HS-5 (cell line): ENCODE measurements at places on chromosomes 11 and 22.

GRCh38 chr11:289398-289711 lies 429 bp downstream of the PGGHG start:
- DNase-seq = no peak

DNA sequence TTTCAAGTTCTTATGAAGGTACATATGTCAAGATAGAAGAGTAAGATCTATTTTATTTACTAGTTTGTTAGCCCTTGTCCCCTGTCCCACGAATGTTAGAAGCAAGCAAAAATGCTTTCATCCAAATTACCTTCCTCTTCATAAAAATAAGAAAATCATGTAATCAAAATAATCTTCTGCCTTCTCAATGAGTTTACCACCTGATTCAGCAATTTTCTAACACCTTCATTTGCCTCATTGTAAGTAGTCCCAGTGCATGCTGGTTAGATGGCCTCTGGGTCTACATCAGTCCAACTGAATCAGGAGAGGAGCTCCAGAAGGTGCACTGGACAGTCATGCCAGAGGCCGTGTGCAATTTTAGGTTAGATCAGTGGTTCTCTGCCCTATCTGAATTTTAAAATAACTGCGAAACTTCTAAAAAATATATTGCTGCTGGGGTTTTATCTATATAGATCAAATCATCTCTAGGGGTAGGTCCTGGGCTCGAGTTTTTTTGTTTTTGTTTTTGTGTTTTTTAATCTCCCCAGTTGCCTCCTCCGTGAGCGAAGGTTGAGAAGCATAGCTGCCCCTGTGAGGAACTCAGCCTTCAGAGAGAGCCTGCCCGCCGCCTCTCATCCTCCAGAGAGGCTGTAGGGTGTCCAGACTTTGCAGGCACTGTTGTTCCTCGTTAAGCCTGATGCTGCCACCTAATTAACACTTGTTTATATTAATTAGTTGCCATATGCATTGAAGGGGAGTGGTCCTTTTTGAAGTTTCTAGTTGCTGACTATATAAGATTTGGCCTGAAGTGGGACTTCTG lies 32.2 kb downstream of the C22orf31 start:
- DNase-seq = no peak

DNA sequence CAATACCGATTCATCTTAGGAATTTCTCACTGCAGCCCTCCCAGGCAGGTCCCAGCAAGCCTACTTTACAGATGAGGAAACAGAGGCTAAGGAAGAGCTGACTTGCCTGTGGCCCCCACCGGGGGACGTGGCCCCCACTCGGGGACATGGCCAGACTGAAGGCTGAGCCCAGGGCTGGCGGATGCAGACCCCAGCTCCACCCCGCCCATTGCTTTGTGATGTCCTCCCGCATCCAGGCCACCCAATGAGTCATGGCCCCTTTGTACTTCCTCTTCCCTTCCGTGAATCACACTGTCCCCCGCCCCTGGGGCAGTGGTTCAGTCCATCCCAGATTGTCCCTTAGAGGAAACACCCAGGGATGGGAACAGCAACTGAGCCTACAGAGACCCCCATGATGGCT lies 116.0 kb upstream of the ANO1 start:
- DNase-seq = no peak

DNA sequence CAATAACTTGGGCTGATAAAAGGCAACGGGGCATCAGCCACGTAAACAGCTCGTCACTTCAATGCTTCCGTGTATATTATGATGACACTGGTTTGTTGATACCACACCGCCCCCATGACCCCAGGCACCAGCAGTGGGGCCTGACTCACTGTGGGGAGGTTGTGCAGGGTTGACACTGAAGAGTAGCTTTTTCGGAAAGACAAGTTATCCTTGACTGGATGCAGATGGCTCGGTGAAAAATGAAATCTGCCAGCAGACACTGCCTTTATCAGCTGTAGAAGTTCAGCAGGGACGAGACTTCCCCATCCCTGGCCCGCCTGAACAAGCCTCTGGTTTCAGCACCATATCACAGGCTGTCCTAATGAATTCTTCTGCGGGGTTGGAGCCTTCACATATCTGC lies 55.6 kb downstream of the WT1 start:
- DNase-seq = no peak

- DNase-seq = no peak
These were observed 1326.5 kb downstream of the LRRC4C start for GRCh38 chr11:40132912-40133311.

GRCh38 chr11:45045683-45046471 lies 95.2 kb upstream of the TP53I11 start:
- DNase-seq = peak; percentile 39

- DNase-seq = no peak
These were observed 10.1 kb upstream of the OR4A15 start for GRCh38 chr11:55357560-55358184.

GRCh38 chr11:94932503-94932902 lies 40.9 kb downstream of the CWC15 start:
- no peak for DNase-seq

GRCh38 chr11:26442131-26442530 lies 110.2 kb downstream of the ANO3 start:
- DNase-seq = peak; percentile 73

- DNase-seq = no peak
These were observed 14.6 kb upstream of the MIAT start for GRCh38 chr22:26642465-26643417.

GRCh38 chr22:45321827-45322226 lies 12.1 kb downstream of the FAM118A start:
- no peak for DNase-seq

DNA sequence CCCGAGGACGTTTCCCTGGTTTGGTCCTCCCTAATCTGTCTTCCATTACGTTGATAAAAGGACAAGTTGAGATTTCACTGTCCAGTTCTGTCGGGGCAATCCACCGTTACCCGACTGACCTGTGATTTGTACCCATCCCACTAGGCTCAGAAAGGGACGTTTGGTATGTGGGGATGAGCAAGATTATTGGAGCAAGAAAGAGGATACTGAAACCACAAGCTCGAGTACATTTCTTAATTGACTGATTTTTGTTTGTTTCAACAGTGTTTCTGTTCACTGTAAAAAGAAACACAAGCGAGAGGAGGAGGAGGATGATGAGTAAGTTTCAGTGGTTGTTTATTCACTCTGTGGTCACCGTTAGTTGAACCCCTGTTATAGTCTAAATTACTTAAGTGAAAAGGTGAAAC lies 969 bp downstream of the CCDC117 start:
- DNase-seq = peak; percentile 53

DNA sequence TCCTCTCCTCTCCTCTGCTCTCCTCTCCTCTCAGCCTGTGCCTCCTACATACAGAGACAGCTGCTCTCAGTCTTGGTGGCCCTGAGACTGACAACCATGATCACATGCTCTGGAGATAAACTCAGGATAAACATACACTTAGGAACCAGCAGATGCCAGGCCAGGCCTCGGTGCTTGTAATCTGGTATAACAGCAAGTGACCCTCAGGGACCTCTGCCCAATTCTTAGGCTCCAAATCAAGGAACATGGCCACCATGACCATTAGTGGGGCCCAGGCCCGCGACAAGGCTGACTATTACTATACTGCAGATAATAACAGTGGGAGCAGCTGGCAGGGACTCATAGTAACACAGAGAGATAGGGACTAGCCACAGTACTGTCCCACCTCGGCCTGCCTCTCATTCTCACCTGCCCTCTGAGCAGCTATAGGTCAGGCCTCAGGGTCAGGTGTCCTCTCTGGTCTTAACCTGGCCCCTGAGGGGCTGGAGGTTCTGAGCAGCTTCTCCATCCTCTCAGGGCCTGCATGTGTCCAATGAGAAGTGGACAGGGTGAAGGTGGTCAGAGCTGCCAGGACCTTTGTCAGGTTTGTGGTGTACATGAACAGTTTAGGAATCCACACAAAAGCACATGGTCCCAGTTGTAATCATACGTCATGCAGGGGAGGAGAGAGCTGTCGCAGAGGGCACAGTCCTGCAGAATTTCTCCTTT lies 106.1 kb downstream of the GGTLC2 start:
- DNase-seq = no peak

DNA sequence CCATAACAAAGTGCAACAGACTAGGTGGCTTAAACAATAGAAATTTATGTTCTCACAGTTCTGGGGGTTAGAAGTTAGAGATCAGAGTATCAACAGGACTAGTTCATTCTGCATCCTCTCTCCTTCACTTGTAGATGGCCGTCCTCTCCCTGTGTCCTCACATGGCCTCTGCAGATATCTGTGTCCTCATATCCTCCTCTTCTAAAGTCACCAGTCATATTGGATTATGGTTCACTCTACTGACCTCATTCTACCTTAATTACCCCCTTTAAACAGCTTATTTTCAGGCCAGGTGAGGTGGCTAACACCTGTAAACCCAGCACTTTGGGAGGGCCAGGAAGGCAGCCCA lies 135.1 kb downstream of the RAB38 start:
- DNase-seq = no peak

DNA sequence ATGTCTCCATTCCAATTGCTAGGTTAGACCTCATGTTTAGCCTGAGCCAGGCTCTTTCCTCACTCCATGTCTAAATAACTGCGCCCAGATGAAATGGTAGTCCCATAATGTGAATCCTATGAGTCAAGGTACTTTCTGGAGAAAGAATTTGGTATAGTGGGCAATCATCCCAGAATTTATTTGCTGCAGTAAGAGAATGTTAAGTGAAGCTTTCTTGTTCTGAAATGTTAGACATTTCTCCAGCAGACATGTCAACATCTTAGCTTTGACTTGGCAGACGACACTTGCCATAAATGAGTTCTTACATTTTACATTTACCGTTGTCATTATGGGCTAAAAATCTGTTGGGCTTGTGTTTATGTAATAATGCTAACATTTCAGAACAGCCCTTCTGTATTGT lies 165.2 kb downstream of the PGR start:
- DNase-seq = no peak

GRCh38 chr11:130049328-130049771 lies 20.3 kb upstream of the APLP2 start:
- no peak for DNase-seq

DNA sequence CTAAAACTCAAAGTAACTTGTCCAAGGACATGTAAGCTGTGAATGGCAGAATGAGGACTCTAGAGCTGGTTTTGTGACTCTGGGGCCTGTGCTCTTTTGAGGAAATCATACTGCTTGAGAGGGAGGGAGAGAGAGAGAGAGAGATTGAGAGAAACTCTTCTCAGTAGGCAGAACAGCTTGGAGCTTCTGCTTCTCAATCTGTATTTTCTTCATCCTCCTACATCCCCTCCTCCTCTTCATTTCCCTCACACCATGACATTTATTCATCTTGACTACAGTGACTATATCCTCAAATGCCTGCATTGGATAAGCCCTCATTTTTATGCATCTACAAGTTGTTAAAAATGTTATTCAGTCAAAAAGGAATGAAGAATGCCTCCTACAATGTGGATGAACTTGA lies 23.7 kb upstream of the OR10D3 start:
- no peak for DNase-seq

- DNase-seq = no peak
These were observed 30.2 kb upstream of the EP300 start for GRCh38 chr22:41062146-41062545.

DNA sequence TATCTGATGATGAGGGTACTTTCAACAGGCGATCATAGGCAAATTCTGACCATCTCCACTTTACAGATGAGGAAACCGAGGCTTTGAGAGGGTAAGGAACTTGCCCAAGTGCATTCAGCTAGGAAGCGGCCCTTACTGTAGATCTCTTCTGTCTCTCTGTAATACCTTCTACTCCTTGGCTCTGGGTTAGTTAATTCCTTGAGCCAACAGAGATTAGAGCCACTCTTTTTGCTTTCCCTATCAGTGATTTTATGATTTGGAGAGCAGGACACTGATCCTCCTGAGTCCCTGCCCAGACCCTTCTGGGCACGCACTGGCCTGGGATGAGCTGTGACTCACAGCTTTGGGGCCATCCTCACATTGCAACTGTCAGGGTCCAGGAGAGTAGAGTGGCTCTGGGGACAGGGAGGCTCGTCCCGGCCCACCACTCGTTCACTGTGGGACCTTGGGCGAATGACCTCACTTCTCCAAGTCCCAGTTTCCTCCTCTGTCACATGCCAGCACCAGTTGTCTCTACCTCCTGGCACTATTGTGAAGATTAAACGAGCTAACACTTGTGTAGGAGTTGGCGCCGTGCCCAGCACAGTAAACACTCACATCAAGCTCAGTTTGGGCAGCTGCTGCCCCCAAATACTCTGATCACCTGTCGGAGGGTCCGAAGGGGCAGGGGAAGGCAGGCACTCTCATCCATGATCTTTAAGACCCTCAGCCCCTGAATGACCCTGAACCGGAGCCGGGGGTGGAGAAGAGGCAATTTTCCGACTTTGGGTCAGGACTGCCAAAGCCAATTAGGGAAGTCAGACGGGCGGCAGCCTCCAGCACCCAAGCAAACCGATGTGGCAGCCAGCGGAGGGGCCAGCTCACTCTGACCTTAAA lies 235.0 kb downstream of the MIAT start:
- DNase-seq = no peak

DNA sequence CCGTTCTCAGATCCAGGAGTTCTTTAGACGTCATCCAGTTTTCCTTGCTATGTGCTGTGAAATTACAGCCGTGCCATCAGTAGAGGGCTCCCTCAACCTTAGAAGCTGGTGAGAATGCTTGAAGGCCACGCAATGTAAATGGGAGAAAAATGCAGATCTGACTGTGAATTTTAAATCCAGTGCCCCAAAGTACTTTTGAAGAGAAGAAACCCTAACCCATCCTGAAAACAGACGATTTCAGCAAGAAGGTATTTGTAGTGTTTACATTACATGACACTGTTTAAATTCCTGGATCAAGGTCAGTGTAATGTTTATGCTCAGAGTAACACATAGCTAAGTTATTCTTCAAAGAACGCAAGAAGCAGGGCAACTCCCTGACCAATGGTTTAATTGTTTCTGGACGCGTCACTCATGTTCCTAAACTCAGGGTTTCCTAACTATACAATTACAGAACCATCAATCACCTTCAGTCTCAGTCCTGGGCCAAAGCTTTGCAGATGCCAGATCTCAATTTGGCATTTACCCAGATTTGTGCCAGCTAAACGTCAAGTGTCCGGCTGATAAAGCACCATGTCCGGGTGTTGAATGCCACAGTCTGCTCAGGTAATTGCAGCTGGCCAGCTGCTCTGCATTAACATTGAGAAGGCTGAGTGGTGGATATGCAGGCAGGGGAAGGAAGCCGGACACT lies 38.2 kb downstream of the ADAMTS8 start:
- peak; percentile 25 for DNase-seq

DNA sequence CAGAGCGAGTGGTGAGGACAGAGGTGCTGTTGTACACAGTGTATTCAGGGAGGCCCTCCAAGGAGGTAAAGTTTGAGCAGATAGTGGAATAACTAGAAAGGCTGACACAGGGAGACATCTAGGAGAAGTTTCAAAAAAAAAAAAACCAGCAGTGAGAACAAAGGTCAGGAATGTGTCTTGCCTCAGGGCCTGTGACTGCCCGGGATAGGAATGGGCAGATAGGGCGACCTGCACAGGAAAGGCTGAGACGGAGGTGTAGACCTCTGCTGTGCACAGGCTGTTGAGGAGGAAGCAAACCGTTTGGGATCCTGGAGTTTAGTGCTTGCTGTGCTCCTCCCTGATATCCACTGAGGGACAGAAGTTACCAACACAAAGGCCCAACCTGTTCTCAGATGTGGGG lies 406.5 kb upstream of the B3GAT1 start:
- no peak for DNase-seq
